Hematopoietic multipotent progenitor cell treated with erythropoietin and hydrocortisone succinate and interleukin-3 and kit ligand, for 4 days (in vitro differentiated cells): ENCODE measurements at places on chromosomes 12 and 14.

DNA sequence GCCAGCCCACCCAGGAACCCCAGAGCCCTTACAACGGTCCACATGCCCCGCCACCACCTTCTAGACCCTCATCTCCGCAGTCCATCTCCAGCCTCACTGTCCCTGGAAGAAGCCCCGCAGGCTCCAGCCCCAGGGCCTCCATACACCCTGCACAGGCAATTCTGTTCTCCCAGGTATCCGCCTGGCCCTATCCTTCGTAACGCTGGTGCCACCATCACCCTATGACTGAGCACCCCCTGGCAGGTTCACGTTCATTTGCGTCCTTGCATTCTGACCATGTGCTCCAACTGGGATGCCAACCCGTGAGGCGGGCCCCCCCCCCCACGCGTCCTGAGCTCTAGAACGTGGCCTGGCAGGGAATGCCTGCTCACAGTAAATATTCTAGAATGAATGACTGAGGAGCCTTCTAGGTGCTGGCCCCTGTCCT, 675 bp upstream of the SCARB1 start:
- no peak for DNase-seq

DNA sequence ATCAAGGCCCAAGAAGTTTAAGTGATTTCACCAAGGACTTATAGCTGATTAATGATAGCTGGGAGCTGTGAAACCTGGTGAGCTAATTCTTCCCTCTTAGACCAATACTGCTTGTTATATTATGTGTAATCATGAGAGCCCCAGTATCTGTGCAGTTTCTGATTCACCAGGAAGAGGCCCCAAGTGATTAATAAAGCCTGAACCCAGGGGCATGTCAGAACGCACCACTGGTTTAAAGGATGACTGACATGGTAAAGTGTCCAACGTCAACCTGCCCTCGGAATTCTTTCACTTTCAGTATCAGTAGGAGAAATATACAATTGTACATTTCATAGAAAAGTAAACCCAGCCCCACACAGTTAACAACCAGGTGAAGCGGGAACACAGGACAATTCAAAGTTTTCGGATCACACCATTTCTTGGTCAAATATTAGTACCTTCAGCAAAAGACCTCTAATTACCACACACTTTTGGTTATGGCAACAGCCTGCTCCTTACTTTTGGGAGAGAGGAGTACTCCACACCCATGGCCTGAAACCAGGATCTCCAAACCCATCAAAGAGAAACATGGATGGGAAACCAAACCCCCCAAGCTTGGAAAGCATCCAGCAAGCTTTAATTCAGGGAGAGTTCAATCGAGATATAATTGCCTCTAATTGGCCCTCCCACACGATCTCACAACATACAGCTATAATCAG, 28.5 kb downstream of the TMCC3 start:
- DNase-seq, result peak; percentile 6

DNA sequence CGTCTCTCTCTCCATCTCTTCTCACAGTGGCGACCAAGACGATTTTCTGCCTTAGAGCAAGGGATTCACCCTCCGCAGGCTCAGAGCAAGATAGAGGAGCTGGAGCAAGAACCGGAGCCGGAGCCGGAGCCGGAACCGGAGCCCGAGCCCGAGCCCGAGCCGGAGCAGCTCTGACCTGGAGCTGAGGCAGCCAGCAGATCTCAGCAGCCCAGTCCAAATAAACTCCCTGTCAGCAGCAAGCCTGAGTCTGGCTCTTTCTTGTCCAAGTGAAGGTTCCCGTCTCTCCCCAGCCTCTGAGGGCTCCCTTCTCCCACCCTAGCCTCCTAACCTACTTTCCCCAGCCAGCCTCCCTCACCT, 5.9 kb downstream of the LAG3 start:
- DNase-seq, result no peak

GRCh38 chr12:94225947-94226630, 77.7 kb downstream of the PLXNC1 start:
- DNase-seq, result no peak

GRCh38 chr14:33165144-33165925, 226.7 kb downstream of the NPAS3 start:
- DNase-seq, result peak; percentile 20

- DNase-seq, result peak; percentile 6
Measured at GRCh38 chr12:130161261-130162243, 712 bp upstream of the FZD10 start.

DNA sequence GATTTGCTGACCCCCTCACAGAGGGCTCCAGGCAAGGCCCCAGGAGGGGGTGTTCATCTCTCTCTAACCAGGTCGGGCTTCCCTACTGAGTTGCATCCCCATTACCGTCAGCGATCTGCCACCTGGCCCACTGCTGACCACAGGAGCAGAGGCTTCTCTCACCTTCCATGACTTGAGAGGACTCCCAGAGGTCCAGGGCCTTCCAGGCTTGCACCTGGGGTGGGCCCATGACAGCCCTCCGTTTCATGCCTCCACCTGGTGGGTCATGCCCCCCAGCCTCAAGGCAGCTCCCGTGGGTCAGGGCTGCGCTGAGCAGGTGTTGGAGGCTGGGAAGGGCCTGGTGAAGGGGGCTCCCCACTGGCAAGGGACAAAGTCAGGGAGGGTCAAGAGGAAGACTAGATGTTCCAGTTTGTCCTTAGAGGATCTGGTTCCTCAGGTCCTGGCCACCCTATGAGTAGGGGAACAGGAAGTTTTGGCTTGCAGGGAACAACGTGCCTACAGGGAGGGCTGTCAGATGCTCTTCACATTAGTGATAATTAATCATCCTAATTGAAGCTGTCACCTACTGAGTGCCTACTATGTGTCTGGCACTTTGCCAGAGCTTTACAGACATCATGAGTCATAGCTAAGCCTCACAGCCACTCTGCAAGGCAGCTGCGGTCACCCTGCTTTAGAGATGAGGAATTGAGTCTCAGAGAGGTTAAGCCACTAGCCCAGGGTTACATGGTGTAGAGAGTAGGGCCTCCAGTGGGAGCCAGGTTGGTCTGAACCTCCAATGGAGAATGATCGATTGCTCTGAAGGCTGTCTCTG, 13.8 kb downstream of the NFKBIA start:
- peak; percentile 42 for DNase-seq

DNA sequence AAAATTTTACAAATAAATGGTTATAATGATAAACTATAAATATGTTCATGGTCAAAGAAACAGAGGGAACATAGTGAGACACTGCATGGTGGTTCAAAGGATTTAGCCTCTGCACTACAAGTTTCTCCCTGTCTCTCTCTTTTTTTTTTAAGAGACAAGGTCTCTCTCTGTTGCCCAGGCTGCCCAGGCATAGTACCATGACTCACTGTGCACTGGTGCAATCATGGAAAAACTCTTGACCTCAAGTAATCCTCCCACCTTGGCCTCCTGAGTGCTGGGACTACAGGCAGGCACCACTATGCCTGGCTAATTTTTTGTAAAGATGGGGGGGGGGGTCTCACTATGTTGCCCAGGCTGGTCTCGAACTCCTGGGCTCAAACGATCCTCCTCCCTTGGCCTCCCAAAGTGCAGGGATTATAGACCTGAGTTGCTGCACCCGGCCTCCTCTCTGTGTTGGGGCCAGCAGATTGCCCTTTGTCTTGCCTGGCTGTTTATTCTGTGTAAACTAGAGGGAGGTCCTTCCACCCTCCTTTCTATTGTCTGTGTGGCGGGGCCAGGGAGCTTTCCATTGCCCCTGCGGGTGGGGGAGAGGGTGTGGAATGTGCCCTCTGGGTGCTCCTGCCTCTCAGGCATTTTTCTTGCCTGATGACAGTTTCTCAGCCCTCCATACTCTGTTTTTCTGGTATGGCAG, 22.1 kb downstream of the MTHFD1 start:
- DNase-seq, result no peak

- DNase-seq, result no peak
Measured at GRCh38 chr12:57203791-57204190, 12.8 kb upstream of the NXPH4 start.

- DNase-seq, result no peak
Measured at GRCh38 chr14:22263961-22264360, 325.1 kb downstream of the DAD1 start.

DNA sequence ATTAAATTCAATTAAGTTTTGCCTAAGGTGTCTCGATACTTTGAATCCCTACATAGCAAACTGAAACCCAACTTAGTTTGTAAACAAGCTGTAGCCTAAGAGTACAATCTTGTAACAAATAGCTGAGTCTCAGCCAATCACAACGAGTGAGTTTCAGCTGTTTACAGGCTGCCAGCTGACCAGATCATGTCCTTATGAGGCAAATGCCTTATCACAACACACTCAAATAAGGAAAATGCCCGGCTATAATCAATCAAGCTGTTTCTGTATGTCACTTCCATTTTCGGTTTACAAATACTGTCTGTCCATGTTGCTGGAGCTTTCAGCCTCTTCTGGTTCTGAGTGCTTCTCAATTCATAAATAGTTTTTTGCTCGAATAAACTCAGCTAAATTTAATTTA, 943.8 kb downstream of the SLC16A7 start:
- DNase-seq, result no peak

GRCh38 chr14:92686900-92687427, 61.5 kb downstream of the LGMN start:
- peak; percentile 41 for DNase-seq

GRCh38 chr12:130051900-130052299, 110.4 kb upstream of the FZD10 start:
- no peak for DNase-seq

- peak; percentile 37 for DNase-seq
Measured at GRCh38 chr12:53952335-53952694, 2.4 kb upstream of the HOXC12 start.

DNA sequence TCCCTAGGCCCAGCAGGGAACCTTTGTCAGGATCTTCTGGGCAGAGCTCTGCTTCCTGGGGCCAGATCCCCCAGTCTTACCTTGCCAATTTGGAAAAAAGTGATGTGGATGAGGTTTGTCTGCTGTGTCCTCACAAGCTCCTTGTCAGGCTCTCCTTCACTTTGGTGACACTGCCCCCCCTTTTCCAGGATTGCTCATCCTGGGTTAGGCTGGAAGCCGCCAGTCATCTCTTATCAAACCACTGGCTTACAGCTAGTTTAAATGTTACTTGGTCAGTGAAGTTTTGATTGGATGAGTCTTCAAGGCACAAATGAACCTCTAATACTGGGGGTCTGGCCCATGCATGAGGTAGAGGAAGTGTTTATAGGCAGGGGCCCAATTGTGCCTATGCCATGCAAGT, 15.3 kb downstream of the NYNRIN start:
- no peak for DNase-seq

DNA sequence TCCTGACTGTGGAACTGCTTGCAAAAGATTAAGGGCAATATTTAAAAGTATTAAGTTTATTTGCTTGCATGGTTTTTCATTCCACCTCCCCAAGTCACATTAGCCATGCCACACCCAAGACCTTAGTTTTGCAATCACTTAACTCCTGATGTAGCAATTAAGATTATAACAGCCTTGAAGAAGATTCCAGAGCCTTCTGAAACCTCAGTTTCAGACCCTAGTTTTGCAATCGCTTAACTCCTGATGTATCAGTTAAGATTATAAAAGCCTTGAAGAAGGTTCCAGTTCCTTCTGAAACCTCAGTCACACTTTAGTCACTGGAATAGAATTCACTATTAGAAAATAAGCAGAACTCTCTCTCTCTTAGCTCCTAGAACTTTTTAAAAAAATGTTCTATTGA, 42.7 kb upstream of the DCN start:
- peak; percentile 13 for DNase-seq

DNA sequence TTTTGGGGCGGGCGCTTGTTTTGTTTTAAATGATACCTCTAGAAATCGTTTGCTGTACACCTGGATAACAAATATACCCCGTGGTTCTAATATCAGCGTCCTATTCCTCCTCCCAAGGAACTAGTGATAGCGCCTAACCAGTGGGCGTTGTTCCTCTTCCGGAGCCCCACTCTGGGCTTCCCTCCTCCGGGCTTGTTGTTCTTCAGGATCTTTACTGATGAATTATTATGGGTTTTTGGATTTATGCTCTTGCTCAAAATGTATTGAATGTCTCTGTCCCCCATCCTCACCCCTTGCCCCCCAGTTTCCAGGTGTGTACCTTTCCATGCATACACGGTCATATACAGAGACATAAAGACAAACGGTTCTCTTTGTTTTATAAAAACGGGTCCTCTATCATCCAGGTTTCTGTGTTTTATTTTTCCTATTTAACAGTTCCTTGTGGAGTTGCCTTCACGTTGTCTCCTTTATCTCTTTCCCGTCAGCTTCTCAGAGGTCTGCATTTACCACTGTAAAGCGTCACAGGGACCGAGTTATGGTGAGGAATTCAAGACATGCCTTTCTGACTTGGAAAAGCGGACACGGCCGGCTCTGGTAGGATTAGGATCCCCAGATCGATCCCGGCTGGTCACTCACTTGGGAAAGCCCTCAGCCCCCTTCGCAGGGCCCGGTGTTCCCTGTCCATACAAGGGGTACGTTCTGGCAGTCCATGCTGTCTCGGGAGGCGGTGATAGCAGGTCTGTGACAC, 655 bp upstream of the PLEKHG3 start:
- peak; percentile 31 for DNase-seq

DNA sequence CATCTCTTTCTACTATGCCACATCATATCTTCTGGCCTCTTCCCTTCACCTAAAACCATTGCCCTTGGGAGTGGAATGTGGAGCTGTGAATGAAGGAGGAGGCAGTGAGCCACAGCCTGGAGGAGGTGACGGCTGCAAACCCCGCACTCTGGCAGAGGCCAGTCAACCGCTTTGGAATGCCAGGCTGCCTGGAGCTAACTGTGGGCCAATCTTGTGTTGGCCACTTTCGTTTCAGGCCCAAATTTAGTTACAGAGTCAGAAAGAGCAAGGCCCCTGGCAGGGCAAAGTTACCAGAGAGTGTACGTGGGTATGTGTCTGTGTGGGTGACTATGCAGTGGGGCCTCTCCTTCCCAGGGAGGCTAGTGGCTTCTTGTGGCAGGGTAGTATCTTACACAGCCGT, 40.1 kb downstream of the CACNA1C start:
- no peak for DNase-seq

DNA sequence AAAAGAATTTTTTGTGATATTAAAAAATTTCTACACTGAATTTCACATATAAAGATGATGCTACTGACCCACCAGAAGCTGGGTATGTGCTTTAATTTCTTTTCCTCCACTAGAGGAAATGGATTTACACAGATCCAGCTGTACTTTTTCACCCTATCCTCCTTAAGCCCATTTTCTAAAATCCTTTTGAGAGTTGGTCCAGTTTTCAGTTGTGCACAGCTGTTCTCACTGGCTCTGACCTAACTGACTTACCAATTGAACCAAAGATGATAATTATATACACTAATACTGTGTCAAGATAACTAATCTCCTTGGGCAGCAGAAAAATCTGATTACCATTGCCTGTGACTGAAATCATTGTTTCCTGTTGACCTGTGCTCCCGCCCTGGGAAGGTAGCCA, 108.5 kb downstream of the ZFC3H1 start:
- DNase-seq, result no peak
